Effector CD4-positive, alpha-beta T cell (primary cell): ENCODE measurements at places on chromosomes 2 and 18.
A peak's percentile ranks its signal among the peaks of the same experiment; 100 is the strongest.

- no peak for DNase-seq
These were observed 101.8 kb upstream of the FZD5 start for GRCh38 chr2:207871506-207871905.

GRCh38 chr2:205775097-205775877 is 93.0 kb downstream of the NRP2 start:
- no peak for DNase-seq

GRCh38 chr2:132837769-132838168 is 167.8 kb upstream of the LYPD1 start:
- no peak for DNase-seq

DNA sequence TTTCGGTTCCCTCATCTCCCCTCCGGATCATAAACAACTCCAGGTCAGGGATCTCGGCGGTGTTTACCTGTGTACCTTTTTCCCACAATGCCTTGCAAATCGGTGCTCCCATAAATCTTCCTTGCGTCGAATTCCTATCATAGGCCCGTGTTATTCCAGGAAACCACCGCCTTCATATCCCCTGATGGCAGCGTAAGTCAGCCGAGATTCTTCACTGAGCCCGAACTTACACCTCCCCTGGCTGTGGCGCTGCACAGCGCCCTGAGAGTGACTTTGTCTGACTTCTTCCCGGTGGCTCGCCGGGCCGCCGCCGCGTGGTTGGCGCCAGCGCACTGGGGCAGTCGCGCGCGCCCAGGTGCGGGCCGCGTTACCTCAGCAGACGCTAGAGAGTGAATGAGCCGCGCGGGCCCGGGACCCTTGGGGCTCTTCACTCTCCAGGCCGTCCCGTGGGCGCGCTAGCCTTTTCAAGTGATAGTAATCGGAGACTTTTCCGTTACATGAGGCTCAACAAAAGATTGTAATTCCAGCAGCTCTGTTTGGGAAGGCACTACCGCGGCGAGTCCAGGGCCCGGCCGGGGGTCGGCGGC is 101.6 kb downstream of the SPTBN1 start:
- peak; percentile 68 for DNase-seq

DNA sequence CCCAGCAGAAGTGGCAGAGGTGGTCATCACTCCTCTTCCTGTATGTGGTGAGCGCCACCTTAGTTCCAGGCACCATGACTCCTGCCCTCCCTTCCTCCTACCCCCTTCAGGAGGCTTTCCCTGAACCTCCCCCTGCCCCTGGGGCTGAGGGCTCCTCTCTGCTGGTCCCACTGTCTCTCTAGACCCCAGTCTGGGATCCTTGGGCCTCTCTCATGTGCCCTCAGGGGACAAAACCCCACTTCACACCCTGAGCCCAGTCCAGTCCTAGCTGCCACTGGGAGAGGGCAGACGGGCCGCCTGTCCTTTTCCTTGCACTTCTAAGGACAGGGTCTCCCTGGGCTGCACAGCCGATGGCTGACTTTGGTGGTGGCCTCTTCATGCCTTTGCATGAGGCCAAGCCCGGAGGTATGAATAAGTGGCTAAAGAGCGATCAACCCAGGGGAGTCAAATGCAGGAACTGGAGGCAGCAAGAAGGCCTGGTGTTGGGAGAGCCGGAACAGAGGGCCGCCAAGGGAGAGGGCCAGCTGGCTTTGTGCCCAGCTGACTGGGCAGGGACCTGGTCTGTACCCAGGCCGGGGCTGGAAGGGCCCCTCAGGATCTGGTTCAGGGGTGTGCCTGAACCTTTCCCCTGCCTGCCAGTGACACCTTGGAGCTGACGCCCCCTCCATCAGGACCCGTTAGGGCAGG is 29.5 kb downstream of the GLI2 start:
- DNase-seq = no peak

- DNase-seq = no peak
These were observed 4.4 kb downstream of the MBOAT2 start for GRCh38 chr2:8999102-8999446.
